ENCODE measurements at places on chromosomes 3 and 15. TPM values are rescaled to one million over a fixed set of nuclear protein-coding genes. Genes with fewer than 3 reads are reported as not detected.

Gene CTXN2
- total RNA-seq: not detected

Gene UTS2B
- total RNA-seq: 2.7 TPM

Gene SLC30A4
- total RNA-seq: 13.1 TPM

Gene SLC22A13
- 0.78 TPM for total RNA-seq

Gene LMOD3
- not detected for total RNA-seq

Gene ITIH1
- total RNA-seq: not detected

Gene ARNT2
- 5.1 TPM for total RNA-seq

Gene ITIH4
- total RNA-seq: 7.6 TPM

Gene CNTN3
- total RNA-seq: 2.7 TPM

Gene CD200
- 6.1 TPM for total RNA-seq

Gene GOLGA8H
- total RNA-seq: 1.4 TPM

Gene IGF2BP2
- 29.3 TPM for total RNA-seq

Gene CMSS1
- total RNA-seq: 29.1 TPM

Gene SPINT1
- total RNA-seq: 12.0 TPM

Gene KCNAB1
- 7.1 TPM for total RNA-seq

Gene SERPINI2
- not detected for total RNA-seq

Gene NEK4
- 26.7 TPM for total RNA-seq

Gene IL17RC
- total RNA-seq: 65.3 TPM

Gene SLC22A14
- total RNA-seq: not detected

Measured in tibial nerve (tissue), 4 donors.